ENCODE measurements at places on chromosomes 2 and 18.

DNA sequence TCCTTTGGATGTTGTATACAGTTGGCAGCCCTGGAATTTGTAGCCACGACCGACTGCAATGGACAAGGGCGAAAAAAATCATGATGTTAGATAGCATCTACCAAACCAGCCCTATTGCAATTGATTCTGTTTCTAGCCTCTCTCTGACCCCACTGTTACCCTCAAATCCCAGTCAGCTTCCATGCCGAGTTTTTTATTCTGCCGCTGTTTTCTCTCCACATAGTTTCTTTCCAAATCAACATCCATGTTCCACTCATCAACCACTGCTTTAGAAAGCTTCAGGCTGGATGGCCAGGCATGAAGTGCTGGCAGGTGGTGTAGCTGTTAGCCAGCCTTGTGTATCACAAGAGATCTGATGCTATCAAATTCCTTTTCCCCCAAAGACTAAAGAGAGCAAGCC, 272.8 kb downstream of the FIGN start:
- no peak for DNase-seq

GRCh38 chr18:6956495-6956894, 161.1 kb downstream of the LAMA1 start:
- no peak for DNase-seq

GRCh38 chr2:69641887-69642708, 1.4 kb downstream of the AAK1 start:
- DNase-seq, result no peak

DNA sequence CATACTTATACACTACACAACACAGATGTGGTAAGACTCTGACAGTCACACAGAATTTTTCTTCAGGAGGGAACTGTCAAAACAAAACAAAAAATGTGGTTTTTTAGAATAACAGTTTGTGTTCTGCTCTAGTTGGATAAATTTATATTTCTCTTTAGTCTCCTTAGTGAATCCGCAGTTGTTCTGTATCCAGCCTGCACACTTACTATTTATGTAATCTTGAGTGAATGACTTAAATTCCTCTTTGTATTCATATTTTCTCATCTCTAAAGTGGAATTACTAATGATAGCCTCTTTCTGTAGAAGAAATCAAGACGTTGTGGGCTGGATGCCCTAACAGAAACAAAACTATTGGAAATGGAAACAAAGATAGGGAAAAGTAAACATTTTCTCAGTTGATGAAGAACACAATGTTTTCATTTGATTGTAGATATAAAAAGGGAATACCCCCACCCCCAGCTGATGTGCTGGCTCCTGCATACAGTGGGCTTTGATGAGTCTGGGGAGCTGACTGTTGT, 375.2 kb downstream of the TRIB2 start:
- DNase-seq, result no peak

DNA sequence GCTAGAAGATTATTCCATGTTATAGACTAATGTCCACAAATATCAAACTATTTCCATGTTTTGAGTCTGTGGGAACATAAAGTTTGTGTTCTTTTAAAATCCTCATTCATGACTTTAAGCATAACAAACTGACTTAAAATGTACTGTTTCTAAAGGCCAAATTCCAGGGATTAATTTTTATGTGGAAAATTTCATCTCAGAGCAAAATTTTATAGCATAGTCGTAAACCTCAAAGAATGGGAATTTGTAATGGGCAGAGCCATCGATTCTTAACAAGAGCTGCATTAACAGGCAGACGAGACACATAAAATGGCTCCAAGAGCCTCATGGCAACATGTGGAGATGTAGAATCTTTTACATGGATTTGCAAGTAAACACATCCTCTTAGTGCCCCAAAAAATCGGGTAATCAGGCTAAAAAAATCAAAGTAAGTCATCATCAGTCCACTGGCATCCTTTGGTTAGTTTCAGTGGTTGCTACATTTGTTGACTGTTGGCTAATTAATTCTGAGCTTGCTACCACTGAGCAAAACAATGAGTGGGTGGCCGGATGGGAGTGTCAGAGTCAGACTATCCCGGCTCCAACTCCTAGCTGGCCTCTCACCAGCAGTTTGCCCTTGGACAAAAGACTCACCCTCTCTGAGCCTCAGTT, 119.6 kb downstream of the FAM210A start:
- DNase-seq, result no peak

GRCh38 chr2:145020139-145020538, 500.2 kb upstream of the ZEB2 start:
- no peak for DNase-seq

- no peak for DNase-seq
Observed at GRCh38 chr2:85213404-85213803, 80.2 kb downstream of the TCF7L1 start.

- DNase-seq, result no peak
Observed at GRCh38 chr2:129376426-129377077, 602.9 kb upstream of the RAB6C start.

GRCh38 chr2:12318427-12319057, 398.2 kb upstream of the TRIB2 start:
- no peak for DNase-seq

DNA sequence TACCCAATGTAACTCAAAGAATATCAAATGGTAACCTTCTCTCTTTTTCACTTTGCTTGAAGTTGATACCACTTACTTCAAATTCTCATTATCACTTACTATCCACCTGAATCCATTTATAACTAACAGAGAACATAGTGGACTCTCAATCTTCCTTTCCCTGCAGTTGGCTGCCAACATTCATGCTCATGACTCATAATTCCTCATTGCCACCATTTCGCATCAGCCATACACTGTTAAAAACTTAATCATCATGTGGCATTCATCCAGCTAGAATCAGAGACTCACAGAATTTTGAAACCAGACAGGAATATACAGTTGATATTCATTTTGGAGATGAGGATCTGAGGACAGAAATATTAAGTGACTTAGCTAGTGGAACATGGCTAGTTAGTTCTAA, 56.8 kb downstream of the SLC4A10 start:
- DNase-seq, result no peak

DNA sequence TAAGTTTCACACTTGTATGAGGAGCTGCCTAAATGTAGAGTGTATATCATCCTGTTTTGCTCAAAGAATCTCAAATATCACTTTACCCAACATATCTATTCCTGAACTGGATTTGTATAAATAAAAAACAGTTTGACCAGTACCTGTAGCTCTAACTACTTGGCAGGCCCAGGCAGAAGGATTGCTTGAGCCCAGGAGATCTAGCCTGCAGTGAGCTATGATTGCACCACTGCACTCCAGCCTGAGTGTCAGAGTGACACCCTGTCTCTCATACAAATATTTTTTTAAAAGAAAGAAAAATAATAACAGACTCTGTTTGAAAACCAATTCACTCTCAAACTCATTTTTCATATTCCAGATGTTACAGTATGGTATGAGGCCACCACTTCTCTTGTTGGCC, 7.7 kb upstream of the LIMS2 start:
- DNase-seq, result no peak

GRCh38 chr18:48697441-48697840, 158.6 kb downstream of the CTIF start:
- DNase-seq, result no peak
